Natural killer cell treated with Interleukin-12 subunit alpha and Interleukin-12 subunit beta and Interleukin-15 and Interleukin-18, amount 100 ng/mL, for 72 hours (primary cell): ENCODE measurements at places on chromosomes 1 and 21.

- DNase-seq = no peak
These were observed 65.6 kb downstream of the KCNJ15 start for GRCh38 chr21:38322311-38322950.

DNA sequence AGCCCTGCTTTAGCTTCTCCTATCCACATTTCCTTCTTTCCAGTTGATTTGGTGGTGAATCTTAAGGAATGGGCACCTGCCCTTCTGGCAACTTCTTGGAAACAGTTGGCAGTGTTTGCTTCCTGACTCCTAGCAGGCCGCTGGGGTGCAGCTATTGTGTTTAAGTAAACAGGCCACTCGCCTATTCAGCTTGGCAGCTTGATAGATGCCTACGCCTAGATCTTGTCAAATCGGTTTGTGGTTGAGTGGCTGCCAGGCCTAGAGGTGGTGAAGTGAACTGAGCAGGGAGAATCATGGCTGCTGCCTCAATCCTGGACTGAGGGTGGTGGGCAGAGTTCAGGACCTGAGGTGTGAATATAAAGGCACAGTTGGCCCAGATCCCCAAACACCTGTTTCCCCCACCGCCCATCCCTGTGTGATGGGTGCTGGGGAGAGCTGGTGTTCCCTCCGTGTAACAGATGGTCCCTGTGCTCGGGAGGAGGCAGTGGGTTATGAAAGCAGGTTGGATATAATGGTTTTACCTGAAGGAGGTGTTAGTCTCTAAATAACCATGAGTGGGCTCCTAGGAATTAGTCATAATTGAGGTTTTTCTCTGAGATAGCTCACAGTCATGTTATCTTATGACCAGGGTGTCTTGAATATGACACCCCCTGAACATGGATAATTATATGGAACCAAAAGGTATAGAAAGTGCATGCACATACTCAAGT lies 940 bp upstream of the PLA2G2C start:
- DNase-seq = no peak

DNA sequence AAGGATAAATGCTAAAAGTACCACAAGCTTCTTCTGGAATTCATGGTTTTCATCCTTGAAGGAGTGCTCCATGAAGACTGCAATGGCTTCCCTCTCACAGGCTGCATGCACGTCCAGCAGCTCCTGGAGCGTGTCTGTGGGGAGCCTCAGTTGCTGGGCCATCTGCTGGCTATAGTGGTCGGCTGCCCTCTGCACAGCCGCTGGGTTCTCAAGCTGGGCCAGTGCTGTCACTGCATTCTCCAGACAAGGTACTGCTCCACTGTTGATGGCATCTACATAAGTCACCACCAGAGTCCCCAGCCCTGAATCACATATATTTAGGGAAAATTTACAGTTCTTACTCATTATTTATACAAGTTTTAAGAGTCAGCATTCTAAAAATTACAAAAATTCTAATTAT lies 8.7 kb downstream of the GBP4 start:
- DNase-seq = no peak

- DNase-seq = peak; percentile 66
These were observed 3.1 kb downstream of the ADAMTSL4 start for GRCh38 chr1:150552128-150552910.

DNA sequence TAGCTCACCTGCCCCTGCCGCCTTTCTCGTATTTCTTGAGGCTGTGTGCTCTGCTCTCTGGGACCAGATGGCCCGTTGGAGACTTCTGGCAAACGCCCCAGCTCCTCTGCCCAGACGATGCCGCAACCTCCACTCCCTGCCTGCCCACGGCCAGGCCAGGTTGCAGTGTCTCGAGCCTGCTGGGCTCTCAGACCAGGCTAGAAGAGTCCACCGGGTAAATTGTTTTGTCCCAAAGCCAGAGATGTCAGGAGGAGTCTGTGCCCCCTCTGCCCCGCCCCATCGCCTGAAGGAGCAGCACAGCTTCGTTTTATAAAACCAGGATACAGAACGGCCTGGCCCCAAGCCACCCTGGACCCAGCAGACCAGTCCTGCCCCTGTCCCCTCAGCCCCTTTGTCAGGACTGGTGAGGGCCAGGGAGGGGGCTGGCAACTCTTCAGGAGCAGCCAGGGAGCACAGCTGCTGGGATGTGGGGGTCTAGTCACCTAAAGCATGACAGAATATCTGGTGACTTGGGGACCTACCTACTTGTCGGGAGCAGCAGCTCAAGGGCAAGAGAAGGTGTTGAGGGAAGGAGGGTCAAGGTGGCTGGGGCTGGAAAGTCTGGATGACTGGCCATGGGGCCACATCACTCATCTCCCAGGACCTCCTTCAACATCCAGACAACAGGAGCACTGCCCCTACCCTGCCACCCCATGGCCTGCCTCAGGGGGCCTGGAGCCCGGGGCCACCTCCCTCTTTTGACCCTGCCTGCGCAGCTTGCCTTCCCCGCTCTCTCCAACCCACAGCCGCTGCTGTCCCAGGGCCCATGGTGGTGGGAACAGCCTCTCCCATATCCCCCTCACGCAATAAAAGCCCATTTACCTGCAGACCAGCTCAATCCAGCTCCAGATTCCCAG lies 33.9 kb upstream of the LBR start:
- peak; percentile 47 for DNase-seq

GRCh38 chr1:242017580-242018233 lies 18.8 kb upstream of the MAP1LC3C start:
- DNase-seq = no peak

GRCh38 chr1:199067483-199067882 lies 428.6 kb downstream of the PTPRC start:
- no peak for DNase-seq

- no peak for DNase-seq
These were observed 8.4 kb downstream of the ETNK2 start for GRCh38 chr1:204143276-204144041.

DNA sequence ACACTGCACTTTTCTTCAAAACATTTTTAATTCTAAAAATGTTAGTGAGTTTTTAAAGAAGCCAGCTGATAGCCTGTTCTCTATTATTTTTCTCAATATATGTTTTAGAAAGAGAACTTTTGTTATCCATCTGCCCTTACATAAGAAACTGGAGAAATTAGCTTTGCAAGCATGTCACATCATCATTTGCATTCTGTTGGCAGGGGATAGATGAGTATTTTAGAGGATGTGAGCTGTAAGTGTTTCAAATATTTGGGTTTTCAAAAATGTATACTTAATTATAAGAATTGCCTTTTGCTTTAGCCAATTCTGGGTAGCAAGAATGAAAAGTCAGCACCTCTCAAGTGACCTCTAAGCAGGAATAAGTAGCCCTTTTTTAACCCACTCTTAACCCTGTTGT lies 7.4 kb downstream of the NFIA start:
- DNase-seq = no peak

- DNase-seq = no peak
These were observed 40.9 kb downstream of the VPS26C start for GRCh38 chr21:37226041-37226920.

DNA sequence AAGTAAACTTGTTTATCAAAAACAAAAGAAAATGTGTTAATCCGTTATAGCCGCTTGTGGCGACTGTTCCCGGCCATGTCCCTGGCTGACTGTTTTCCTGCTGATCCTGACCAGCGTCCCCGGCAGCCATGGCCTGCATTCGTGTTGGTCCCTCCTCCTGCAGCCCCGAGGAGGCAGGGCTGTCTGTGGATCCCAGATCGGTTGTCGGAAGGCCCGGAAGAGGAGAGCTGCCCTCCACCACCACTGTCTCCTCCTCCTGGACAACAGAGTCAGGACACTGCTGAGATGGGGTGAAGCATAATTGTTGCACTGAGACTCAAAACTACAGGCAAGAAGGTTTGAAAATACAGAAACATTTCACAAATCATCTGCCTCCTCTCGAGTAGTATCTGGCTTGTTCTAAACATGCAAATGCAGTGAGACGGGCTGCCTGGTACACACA lies 3.6 kb upstream of the MXRA8 start:
- DNase-seq = no peak

DNA sequence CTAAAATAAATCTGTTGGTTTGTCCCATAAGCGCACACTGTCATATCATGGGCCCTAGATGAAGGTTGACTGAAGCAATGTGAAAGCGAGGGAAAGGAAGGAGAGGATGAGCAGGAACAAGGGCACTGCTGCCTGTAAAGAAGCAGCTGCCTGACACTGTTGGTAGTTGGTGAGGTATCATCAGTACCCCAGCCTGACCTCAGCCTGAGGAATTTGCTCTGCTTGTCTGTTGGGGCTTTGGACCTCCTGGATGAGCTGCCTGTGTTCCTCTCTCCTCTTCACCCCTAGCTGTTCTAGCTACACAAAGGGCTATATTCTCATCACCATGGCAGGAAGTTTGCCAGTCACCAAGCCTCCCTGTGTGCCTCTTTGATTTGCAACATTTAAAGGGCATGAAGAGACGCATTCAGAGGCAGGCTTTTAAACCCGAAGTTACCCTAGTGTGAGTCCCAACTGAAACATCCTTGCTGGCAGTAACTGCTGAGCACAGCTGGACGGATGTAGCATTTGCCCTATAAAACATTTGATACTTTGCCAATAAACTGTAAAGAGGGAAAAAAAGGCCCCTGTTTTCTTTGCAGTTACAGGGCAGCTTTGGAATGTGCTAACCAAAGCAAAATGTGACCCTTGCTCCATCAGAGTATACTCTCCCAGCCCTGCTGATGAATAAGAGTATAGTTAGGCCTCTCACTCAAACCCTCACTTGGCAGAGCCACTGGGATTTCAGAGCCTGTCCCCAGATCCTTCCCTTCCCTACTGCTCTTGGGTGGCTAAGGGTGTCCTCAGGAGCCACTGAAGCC lies 22.2 kb upstream of the SPATA6 start:
- DNase-seq = no peak

- peak; percentile 70 for DNase-seq
These were observed 1.6 kb upstream of the ENO1 start for GRCh38 chr1:8879922-8880676.

DNA sequence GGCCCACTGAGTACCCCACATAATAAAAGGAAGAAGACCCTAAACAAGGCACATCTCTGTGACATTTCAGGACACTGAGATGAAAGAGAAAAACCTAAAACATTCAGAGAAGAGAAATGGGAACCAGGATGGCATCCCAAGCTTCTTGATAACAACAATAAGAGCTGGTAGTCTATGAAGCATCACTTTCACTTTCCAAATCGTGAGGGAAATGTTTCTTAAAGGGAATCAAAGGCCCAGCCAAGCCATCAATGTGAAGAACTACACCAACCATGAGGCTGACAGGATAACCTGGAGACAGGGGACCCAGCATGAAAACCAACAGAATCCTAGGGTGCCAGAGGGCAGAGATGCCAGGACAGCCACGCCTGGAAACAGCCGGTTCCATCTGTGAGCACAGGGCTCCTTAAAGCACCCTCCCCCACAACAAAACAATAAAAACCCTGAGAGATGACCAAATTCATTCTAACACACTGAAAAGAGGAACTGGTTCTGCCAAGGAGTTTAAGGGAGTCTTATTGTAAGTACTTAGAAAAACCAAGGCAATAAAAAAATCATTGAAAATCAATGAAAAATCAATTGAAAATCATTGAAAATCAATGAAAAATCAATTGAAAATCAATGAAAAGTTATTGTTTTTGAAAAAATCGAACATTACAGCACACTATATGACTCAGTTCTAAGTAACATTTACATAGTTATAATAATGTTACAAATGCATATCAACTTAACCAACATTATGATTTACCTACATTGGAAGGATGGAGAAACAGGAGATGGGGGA lies 141.5 kb upstream of the ERG start:
- no peak for DNase-seq

GRCh38 chr1:35288761-35289160 lies 20.3 kb downstream of the ZMYM4 start:
- DNase-seq = no peak

DNA sequence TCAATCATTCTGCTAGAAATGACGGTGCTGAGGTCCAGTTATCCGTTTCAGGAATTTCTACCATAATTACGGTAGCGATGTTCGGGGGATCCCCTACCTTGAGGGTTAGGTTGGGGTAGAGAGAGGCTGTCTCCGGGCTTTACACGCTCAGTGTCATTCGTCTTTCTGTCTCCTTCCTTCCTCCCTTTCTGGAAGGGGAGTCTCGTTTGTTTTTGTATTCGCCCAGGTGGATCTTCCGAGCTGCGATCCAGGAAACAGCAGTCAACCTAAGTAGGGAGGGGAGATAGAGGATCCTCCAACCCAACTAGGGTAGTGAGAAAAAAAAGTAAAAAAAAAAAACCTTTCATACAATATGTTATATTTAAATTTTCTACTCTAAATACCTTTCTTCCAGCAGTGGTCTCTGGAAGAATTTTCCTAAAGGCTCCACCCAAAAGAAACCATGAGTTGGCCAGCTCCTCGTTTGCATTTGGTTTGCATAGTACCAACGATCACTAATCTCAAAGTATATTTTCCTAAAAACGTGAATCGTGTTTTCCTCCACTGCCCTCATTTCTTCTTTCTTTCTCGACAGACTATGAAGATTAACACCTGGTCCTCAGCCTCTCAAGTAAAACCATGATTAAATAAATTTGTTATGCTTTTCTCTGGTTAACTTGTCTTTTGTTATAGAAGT lies 611 bp upstream of the PIK3C2B start:
- no peak for DNase-seq

GRCh38 chr1:208184966-208185654 lies 59.1 kb downstream of the PLXNA2 start:
- no peak for DNase-seq

DNA sequence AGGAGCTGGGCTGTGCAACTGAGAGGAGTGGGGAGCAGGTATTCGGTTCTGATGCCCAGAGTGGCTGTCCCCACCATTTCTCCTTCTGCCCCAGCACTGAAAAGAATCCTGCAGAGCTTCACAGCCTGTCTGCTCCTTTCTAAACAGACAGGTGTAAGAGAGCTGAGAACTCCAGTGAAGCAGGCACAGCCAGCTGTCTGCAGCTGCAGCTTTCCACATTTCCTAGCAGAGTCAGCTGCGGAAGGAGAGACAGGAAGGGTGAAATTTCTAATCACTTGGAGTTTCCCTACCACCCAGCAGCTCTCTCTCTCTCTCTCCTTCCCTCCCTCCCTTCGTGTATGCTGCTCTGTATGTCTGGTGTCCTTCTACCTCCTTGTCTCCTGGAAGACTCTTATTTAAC lies 40.5 kb upstream of the GJB5 start:
- DNase-seq = no peak

GRCh38 chr1:86191958-86192357 lies 35.4 kb upstream of the COL24A1 start:
- no peak for DNase-seq

DNA sequence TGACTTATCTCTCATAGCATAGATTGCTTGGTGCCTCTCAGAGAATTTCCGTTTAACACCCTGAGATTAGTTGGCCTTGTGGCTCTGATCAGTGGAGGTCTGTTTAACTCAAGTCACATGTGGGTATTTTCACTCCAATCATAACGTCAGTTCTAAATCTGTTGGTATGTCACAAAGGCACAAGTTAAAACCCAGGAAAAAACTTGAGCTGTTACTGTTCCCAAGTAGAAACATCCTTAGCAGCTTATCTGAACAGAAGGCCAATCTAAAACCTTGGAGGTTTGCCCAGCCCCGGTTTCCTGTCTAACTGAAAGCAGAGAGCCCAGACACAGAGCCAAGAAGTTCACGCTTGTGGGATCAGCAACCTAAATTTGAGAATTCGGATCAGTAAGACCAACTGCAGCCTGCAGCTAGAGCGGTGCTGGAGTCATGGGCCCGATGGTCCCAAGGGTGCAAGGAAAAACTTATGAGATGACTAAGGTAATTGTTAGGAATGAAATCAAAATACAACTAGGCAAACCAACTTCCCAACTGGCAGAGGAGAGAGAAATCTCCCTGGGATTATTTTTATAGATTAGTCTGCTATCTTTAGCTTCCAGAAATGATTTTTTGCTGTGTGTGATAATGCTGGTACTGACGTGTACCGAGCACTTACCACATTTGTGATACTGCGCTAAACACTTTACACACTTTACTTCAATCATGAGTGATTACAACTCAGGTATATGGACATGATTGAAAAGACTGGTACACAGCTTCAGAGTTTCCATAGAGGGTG lies 90.2 kb upstream of the C1orf21 start:
- DNase-seq = no peak
